Stimulated activated CD8-positive, alpha-beta memory T cell treated with anti-CD3 and anti-CD28 coated beads, Interleukin-4, amount 100 ng/mL, for 48 hours (primary cell): ENCODE measurements at places on chromosomes 4 and X.
A peak's percentile ranks its signal among the peaks of the same experiment; 100 is the strongest.

GRCh38 chr4:184617600-184618196 lies 31.5 kb downstream of the CASP3 start:
- DNase-seq, result no peak

GRCh38 chr4:145404761-145405160 lies 76.9 kb upstream of the SMAD1 start:
- no peak for DNase-seq

DNA sequence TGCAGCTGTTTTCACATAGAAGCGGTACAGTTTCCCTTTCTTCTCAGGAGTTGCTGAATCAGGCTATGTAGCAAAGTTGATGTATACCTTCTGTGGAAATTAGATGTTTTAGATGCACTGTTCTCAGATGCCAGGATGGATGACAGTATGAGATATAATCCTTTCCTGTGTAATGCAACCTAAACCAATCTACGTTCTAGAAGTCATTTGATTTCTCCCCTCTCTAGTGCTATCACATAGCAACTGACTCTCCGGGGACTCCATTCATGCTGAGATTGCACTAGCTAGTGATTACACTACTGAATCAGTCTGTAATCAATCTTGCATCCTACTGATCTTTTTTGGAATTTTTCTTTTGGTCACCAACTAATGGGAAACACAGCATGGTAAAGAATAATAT lies 1881.7 kb downstream of the PCDH7 start:
- DNase-seq, result no peak

- DNase-seq, result no peak
Measured at GRCh38 chr4:30950737-30951136, 230.6 kb downstream of the PCDH7 start.

GRCh38 chr4:165663411-165663810 lies 209.6 kb upstream of the TLL1 start:
- no peak for DNase-seq

DNA sequence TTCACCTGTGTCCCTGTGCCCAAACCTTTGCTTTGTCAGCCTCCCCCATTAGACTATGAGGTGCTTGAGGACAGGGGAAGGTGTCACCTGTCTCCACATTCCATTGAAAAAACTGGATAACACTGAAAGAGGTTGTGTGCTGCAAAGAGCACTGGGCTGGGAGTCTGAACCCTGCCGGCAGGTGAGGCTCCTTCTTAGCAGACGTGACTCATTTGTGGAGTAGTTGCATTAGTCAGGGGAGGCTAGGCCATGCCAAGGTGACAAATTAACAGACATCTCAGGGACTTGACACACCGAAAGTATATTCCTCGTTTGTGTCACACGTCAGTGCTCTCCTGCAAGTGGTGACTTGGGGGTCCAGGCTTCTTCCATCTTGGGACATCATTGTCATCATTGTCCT lies 95.9 kb upstream of the STX18 start:
- DNase-seq, result peak; percentile 26

- no peak for DNase-seq
Measured at GRCh38 chr4:68079928-68080327, 49.7 kb downstream of the TMPRSS11F start.

GRCh38 chr4:165986956-165987698 lies 114.1 kb downstream of the TLL1 start:
- DNase-seq, result no peak

DNA sequence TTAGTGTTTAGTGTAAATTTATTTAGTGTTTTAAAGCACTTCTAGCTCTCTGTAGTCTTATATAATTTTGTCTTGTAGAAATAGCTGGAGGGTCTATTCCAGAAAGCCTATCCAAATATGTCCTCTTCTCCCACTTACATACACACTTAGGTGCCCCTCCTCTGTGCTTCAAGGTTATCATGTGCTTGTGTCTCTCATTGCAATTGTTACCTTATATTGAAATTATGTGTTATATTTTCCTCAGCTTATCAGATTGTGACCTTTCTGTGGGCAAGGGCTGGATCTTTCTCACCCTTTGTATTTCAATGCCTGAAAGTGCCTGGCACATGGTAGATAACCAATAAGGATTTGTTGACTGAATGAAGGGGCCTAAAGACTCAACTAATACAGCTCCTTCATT lies 18.4 kb downstream of the WDR44 start:
- DNase-seq, result no peak

DNA sequence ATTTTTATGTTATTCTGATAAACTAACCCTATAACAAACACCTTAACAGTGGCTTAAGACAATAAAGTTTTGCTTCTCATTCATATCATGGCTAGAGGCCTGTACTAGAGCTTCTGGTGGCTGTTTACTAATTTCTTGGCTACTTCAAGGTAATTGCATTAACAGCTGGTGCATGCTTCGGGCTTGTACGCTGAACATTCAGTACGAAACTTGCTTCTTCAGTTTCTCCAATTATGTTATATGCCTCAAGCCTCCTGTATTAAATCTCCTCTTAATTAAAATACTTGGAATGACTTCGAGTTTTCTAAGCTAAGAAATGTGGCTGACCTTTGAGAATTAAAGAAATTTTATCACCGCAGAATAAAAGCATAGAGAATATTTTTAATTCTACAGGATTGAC lies 138.9 kb upstream of the TRAM1L1 start:
- no peak for DNase-seq

GRCh38 chrX:41512394-41512793 lies 65.3 kb downstream of the NYX start:
- DNase-seq, result no peak

- no peak for DNase-seq
Measured at GRCh38 chr4:182644683-182645050, 272.5 kb downstream of the DCTD start.

- DNase-seq, result no peak
Measured at GRCh38 chrX:148871422-148872160, 371.2 kb downstream of the AFF2 start.

GRCh38 chr4:109049926-109050325 lies 252.5 kb downstream of the COL25A1 start:
- DNase-seq, result no peak

DNA sequence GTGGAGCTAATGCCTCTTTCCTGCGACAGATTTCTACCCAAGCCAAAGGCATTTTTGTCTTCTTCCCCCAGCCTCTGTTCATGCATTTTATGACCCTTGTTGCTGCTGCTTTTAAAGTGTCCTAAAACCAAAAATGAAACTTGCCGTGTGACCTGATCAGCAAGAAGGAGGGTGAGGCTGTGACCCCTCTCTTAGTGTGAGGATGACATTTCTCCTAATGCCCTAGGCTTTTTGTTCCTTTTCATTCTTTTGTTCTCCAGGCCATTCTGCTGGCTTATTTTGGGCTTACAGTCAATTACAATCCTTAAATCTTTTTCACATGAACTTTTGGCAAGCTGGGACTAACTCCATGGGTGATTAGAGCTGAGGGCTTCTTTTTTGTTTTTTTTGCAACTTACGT lies 34.4 kb downstream of the PTTG2 start:
- DNase-seq, result no peak

DNA sequence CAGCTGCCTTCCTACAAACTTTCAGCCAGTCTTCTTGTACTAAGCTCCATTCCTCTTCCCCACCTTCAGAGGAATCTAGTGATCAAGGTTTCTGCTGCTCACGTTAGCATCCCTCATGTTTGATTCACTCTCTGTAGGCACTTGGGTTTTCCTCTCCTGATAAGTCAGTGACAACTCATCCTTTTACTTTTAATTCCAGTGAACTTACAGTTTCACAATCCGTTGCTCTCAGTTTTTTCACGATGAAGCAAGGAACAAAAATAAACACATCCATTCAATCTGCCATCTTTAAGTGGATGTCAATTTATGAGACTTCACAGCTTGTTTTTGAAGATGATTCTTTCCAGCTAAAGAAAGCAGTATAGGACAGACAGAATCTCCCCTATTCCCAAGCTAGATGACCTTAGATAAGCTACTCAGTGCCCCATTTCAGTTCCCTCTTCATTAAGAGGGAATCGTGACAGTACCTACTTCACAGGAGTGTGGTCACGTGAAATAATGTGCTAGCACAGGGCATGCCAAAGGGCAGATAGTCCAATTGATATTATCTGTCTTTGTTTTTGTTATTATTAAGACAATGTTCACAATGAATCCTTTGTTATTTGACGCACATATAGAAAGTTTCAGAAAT lies 234.3 kb downstream of the PALLD start:
- no peak for DNase-seq

- no peak for DNase-seq
Measured at GRCh38 chrX:13162772-13163410, 118.5 kb upstream of the FAM9C start.

DNA sequence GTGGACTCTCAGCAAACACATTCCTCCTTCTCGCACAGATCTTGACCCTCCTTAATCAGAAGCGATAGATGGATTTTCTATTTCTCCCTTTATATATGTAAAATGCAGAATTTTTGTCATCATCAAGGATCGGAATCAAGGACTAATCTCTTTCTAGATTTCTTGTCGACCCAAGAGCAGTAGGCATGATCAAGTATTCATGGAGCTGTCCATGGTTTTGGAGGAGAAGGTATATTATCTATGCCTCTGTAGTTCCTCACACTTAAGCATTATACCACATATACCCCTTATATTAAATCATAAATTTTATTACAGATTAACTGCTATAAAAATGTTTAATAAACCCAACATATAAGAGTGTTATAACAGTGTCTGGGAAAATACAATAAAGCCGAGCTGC lies 886.8 kb downstream of the NLGN4X start:
- DNase-seq, result no peak

GRCh38 chr4:75673027-75673958 lies at the start of gene G3BP2:
Gene G3BP2, minus strand, starts transcription at chr4:75673411. Its CDS starts 11,386 bp downstream, at chr4:75662025.
- DNase-seq, result peak; percentile 96

DNA sequence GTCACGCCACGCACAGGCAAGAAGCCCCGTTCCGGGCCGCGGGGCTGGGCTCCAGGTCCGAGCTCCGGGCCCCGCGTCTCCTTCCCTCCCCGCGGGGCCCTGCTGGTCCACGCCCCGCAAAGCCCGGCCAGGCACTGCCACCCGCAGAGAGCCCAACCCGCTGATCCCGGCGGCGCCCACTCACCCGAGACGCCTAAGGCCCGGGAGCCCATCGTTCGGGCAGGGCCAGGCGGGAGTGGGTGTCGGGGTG lies 870 bp downstream of the PDZD4 start:
- no peak for DNase-seq

- no peak for DNase-seq
Measured at GRCh38 chr4:17654701-17655100, 40.3 kb downstream of the MED28 start.
